Stimulated activated memory B cell treated with anti-CD40 and anti-IgM and Interleukin-4, amounts not matched to agents 10 μg/mL and 1 μg/mL and 100 μg/mL, for 72 hours (primary cell): ENCODE measurements at places on chromosomes 6 and 20.

DNA sequence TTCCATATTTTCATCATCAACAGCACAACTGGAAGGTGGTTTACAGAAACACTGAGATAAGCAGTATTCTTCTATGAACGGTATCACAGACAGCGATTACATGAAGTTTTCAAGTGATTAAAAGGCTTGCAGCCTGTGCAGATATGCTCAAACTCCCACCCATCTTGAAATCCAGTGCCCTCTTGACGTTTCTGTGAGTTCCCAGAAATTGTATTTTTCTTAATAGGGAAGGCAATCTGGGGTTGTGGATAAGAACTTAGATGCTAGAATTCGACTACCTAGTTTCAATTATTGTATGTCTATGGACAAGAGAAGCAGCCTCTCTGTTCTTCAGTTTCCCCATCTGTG, 290.3 kb downstream of the ZNF217 start:
- ATAC-seq = no peak

DNA sequence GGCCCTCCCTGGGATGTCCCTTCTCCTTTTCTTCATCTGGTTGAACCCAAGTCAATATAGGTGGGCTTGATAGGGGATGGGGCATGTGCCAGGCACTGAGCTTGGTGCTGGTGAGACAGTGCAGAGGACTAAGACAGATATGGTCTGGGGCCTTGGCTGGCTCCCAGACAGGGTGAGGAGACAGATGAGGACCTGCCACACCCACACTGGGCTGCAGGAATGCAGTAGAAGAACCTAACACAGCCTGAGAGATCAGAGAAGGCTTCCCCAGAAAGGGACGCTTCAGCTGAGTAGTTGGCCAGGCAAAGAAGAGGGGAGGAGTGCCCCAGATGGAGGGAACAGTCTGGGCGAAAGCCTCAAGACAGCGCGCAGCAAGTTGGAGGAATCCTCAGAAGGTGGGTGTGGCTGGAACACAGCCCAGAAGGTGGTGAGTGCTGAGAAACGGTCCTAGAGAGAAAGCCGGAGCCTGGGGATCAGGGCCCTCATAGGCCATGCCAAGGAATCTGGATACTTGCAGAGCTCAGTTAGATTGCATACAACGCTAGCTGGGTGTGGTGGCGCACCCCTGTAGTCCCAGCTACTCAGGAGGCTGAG, 26.4 kb downstream of the CD40 start:
- ATAC-seq = no peak

- ATAC-seq = no peak
Observed at GRCh38 chr20:60586269-60587050, 628.2 kb downstream of the CDH26 start.

- ATAC-seq = no peak
Observed at GRCh38 chr6:70394518-70395300, 18.6 kb upstream of the FAM135A start.

DNA sequence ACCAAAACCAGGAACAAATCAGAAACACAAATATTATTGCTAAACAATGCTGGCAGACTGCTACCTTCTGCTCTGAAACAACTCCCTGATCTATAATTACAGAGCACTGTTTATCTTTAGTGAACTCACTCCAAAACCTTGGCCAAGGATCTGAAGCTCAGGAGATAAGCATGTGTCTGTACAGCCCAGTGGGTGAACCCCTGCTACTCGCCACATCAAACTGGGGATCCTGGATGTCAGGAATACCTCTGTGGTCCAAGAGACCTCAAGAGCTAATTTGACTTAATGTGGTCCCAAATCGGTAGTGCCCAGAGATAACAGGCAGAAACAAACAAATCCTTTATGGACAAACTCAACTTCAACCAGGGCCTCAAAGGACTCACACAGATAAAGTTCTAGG, 381.8 kb downstream of the KIF16B start:
- no peak for ATAC-seq

DNA sequence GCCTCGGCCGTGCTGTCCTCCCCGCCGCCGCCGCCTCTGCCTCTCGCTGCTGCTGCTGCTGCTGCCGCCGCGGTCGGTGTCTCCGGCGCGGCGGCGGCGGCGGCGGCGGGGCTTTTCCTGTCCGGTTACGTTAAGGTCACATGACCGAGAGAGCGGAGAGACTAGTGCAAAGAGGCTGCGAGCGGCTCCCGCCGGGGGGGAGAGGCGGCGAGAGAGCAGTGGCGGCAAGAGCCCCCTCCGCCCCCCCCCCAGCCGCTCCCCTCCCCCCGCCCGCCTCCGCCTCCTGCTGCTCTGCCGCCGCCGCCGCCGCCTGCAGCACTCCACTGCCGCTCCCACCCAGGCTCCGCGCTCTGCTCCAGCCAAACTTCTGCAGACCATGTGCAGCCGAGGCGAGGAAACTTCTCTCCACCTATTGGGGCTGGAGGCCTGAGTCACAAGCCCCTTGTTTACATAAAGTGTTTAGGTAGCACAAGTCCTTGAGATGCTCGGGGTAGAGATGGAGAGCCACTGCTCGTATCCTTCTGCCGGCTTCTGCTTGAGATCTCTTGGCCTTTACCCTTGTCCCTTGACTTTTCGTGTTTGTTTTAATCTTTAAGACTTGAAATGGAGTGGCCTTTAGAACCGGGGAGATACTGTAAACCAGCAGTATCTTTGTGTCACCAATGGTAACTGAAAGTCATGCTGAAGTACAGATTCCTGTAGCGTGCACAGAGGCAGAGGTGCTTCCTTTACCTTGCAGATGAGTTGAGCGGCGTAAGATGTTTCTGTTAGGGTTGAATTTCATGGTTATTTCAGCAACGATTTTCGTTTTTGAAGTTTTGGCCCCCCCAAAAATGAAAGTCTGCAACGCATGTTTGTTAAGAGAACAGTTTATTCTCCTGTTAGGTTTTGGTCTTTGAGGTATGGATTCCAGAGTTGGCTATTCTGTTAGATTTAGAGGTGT, at the start of gene ZBTB2:
ZBTB2 (minus strand) TSS at position 89 of the 943 bp plus-strand sequence. CDS start 17,922 bp downstream, outside the sequence.
- ATAC-seq = peak; percentile 0

- no peak for ATAC-seq
Observed at GRCh38 chr6:157253699-157254098, 69.6 kb downstream of the TMEM242 start.

DNA sequence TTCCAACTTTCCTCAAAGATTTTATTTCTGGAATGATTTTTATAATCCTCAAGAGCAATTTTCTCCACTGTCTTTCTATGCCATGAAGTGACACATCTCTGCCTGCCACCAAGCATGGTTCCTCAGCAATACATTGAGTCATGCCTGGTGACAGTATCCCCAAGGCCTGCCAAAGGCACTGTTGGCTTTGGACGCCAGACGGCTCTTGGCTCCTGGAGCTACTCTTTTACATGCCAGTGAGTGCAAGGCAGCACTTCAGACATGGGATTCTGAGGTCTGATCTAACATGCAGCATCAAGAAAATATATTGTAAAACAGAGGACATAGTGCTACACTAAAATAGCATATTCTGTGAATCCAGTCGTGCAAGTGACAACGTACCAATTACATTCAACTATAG, 20.1 kb upstream of the PLEKHG1 start:
- no peak for ATAC-seq

DNA sequence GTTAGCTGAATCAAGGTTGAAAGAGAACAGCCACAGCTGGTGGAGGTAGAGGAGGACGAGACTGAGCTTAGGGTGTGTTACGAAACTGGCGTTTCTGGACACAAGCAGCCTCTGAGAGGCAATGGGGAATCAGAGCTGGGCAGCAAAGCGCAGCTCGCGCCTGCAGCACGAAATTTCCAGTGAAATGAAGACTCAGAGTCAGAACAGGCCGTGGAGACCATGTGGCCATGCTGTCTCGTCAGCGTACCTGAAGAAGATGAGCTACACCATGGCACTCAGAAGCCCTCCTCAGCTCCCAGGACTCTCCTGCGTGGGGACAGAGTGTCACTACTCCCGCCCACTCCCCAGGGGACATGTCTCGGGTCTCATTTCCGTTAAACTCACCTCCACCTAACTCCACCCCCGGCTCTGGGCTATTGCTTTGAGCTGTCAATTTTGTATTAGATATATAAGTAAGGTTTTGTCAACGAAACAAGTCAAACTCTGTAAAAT, 256.9 kb downstream of the ERMARD start:
- no peak for ATAC-seq

- no peak for ATAC-seq
Observed at GRCh38 chr20:58040447-58041290, 187.8 kb downstream of the ANKRD60 start.

DNA sequence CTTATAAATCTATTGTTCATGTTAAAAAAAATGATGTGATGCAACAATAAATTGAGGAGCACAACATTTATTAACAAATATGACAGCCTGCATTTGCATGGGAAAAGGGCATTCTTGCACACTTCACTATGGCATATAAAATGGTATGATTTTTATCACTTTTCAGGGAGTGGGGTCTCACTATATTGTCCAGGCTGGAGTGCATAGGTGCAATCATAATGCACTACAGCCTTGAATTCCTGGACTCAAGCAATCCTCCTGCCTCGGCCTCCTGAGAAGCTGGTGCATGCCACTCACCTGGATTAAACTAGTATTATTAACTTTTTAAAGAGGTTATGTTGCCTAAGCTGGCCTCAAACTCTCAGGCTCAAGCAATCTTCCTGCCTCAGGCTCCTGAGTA, 11.4 kb downstream of the NUP43 start:
- ATAC-seq = no peak

DNA sequence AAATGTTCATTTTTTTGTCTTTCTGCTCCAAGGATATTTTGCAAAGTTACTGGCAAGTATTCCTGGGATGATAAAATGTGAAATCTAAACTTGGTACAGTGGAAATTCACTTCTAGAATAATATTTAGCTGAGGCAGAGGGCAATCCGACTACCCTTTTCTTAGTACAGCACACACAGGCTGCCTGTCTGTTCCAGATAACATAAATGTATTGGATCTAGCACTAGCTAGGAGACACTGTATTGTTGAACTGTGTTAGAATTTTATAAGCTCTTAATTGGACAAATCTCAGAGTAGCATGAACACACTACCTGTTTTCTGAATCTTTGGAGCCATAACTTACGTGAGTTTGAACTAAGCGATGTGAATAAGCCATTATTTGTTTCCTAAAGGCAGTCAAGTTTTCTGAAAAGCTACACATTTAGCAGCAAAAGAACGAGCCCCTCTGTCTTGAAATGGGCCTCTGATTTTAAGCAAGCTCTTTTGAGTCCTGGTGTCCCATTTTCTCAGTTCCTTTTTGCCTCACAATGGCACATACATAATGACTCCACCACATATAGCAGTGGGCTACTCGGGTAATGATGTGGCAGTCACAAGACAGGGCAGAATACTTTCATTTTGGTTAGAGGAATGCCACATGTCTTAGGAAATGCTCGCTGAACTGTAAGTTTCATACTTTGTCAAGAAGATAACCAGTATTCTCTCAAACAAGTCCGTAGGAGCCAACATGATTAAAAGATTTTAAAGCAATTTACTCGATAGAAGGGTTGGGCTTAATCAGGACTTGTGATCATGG, 116.5 kb upstream of the ESR1 start:
- peak; percentile 96 for ATAC-seq

GRCh38 chr6:89525786-89526562, 93.0 kb downstream of the ANKRD6 start:
- no peak for ATAC-seq

DNA sequence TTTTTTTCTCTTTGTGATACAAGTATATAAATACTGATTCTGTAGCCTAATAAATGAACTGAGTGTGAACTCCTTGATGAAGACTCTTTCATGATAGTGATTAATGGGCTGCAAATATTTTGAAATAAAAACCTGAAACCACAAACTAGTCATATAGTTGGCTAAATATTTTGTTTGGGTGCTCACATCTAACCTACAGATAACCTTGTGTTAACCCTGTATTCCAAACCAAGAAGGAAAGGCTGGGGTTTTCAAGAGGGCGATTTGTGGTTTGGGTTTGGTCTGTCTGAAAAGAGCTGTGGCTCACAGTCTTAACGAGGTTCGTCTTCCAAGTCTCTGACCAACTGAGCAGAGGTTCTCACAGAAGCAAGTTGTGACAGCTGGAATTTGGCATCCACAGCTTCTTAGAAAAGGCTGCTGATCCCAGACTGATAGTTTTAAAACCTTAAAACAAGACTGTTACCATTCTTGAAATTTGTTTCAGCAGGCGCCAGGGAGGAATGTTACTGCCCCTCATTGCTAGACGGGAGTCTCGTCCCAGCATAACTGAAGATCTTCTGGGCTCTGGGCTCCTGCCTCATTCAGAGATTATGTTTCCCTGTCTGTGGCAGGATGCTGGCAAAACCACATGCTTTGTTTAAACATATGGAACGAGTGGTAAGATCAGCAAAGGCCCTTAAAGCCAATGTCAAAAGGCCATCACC, 736.4 kb upstream of the MARCKS start:
- no peak for ATAC-seq
